ENCODE measurements at places on chromosomes 11 and 22.

- no peak for DNase-seq
Observed at GRCh38 chr11:32312206-32312817, 123.0 kb downstream of the WT1 start.

DNA sequence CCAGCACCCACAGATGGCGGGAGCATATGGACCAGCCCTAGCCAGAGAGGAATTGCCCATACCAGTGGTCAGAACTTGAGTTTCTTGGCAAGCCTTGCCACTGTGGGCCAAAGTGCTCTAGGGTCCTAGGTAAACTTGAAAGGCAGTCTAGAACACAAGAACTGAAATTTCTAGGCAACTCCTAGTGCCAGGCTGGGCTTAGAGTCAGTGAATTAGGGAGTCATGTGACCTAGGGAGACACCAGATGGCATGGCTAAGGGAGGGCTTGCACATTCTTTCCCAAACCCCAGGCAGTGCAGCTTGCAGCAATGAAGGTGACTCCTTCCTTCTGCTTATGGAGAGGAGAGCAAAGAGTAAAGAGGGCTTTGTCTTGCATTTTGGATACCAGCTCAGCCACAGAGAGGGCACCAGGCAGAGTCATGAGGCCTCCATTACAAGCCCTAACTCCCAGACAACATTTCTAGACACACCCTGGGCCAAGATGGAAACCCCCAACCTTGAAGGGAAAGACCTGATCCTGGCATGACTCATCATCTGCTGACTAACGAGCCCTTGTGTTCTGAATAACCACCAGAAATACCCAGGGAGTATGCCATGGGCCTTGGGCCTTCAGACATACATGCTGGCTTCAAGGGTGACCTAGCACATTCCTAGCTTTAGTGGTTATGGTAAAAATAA lies 19.2 kb upstream of the OR56A3 start:
- no peak for DNase-seq

DNA sequence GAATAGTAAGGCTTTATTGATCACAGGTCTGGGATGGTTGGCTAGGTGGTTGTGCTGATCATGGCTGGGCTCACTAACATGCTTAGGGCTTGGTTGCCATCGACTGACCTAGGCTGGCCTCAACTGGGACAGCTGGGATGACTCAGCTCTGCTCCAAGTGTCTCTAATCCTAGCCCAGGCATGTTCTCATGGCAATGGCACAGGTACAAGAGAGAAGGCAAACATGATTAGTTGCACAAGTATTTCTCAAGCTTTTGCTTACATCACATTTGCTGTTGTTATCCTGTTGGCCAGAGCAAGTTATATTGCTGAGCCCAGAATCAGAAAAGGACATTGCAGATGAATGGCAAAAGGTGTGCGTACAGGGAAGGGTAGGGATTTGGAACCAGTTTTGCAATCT lies 68.5 kb upstream of the SLC35C1 start:
- DNase-seq, result peak; percentile 31

DNA sequence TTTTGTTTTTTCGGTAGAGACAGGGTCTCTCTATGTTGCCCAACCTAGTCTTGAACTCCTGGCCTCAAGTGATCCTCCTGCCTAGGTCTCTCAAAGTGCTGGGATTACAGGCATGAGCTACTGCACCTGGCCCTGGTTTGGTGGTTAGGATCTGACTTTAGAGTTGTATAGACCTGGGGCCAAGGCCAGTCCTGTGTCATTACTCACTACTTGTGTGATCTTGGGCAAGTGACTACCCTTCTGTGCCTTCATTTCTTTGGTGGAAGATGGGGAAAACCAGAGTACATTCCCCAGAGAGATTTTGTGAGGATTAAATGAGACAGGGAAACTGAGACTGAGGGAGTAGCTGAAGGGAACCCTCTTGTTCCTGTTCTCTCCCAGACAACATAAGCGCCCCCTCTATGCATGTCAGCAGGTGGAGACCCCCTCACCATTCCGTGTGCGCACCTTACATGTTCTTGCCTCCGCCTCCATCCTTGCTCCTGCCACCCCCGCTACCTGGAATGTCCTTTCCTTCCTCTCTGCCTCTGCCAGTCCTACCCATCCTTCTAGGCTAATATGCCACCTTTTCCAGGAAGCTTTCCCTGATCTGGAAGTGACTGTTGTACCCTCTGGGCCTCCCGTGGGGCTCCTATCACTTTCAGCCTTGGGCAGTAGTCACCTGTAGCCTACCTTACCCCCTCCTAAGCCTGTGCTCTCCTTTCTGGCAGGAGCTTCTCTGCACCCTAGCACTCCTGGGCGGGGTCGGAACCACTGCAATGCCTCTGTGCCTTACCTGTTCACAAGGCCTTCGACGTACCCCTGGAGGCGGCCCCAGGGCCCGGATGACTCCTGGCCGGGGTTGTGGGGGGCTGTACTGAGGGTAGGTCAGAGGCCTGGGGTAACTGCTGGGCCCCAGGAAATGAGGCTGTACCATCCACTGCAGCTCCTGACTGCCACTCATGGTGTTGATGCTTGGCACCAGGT lies 3.9 kb downstream of the FOSL1 start:
- DNase-seq, result no peak

DNA sequence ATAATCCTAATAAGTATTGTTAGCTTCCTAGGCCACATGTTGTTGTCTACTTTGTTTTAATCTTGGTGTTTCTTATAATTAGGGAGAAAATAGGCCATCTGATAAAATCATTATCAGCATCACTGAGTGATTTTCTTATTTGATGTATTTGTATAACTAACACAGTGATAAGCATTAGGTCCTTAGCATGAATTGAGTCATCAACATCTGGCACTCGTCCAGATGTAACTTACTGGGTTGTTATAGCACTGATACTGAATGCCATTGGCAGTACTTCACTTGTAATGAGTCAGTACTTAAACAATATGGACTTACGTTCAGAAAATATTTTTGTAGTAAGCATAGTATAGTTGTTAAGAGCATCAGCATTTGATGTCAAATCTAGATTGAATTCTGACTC lies 16.2 kb downstream of the API5 start:
- DNase-seq, result peak; percentile 23

GRCh38 chr11:110207123-110207522 lies 89.3 kb downstream of the RDX start:
- DNase-seq, result peak; percentile 30

GRCh38 chr11:75066061-75066460 lies 30.6 kb downstream of the OR2AT4 start:
- DNase-seq, result no peak

DNA sequence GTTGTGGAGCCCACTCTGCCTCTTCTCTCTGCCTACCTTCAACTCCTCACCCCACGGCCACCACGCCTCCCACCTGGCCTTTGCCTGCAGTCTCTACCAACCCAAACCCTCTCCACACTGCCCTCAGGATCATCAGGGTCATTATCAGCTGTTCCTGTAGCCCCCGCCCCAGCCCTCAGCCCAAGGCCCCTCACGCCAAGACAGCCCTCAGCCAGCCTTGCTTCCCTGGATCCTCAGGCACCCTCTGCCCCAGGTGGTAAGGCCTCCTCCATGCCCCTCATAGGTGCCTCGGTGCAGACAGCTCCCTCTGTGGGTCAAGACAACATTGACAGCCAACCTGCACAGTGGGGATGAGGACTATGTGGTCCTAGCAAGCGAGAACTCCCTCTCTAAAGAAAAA lies 1.7 kb downstream of the SBF1 start:
- DNase-seq, result no peak

DNA sequence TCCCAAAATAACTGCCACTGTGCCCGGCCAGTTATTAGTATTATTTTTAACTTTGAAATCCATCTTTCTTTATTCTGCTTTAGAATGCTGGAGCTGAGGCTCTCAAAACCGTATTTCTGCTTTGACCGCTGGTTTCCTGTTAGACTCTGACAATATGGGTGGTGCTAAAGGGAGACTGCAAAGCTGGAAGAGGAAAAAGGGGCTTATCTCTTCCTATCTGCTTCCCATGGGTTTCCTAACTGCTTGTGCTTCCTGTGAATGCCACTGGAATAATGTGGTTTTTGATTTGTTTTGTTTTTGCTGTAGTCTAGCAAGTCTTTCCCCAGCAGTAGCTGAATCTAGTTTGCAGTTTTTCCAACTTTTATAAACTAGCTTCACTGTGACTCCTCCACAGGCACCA lies 43.6 kb downstream of the XRRA1 start:
- DNase-seq, result no peak

DNA sequence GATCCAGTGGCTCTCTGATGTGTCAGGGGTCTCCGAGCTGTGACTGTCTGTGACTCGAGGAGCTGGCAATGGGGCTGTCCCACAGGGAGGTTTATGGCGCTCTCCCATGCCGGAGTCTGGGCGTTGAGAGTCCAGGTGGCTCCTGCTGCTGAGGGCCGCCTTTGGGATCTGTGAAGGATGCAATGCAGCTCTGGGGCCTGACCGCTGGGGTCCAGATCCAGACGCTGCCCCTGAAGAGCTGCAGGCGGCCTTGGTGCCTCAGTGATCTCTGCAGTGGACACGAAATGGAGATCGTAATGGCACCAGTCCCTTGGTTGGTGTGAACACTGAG lies 155.3 kb downstream of the TBC1D22A start:
- no peak for DNase-seq

DNA sequence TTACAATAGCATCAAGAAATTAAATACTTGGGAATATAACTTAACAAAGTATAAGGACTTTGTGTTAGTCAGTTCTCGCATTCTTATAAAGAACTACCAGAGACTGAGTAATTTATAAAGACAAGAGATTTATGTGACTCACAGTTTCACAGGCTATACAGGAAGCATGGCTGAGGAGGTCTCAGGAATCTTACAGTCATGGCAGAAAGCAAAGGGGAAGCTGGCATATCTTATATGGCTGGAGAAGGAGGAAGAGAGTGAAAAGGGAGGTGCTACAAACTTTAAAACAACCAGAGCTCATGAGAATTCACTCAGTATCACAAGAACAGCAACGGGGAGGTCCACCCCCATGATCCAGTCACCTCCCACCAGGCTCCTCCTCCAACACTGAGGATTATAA lies 32.0 kb upstream of the CCDC134 start:
- DNase-seq, result no peak

- no peak for DNase-seq
Observed at GRCh38 chr11:36392196-36392595, 96.1 kb downstream of the PRR5L start.

DNA sequence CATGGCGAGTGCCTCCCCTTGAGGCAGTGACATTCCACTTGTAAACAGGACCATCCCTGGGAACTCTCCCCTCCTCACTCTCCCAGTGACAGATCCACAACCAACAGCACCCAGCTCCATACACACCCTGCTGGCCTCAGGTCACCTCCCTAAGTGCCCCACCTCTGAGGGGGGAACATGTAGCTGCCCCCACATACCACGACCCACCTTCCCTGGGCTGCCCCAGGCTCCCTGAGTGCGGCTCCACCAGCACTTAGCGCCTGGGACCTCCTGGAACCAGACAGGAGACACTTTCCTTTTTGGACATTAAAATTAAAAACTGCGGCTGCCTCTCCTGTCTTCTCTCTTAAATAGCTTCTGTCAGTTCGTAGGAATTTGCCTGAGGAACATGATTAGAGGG lies 1140.1 kb downstream of the BRD1 start:
- DNase-seq, result no peak

- no peak for DNase-seq
Observed at GRCh38 chr11:11841723-11842420, at the start of gene USP47. USP47 (plus strand) TSS chr11:11841972; CDS start chr11:11842186, 214 bp downstream.

GRCh38 chr11:125925247-125925740 lies 20.6 kb upstream of the VSIG10L2 start:
- DNase-seq, result peak; percentile 46

GRCh38 chr11:1674173-1675131 lies 22.5 kb upstream of the KRTAP5-6 start:
- no peak for DNase-seq

- DNase-seq, result no peak
Observed at GRCh38 chr11:8234910-8235309, 28.8 kb downstream of the LMO1 start.

DNA sequence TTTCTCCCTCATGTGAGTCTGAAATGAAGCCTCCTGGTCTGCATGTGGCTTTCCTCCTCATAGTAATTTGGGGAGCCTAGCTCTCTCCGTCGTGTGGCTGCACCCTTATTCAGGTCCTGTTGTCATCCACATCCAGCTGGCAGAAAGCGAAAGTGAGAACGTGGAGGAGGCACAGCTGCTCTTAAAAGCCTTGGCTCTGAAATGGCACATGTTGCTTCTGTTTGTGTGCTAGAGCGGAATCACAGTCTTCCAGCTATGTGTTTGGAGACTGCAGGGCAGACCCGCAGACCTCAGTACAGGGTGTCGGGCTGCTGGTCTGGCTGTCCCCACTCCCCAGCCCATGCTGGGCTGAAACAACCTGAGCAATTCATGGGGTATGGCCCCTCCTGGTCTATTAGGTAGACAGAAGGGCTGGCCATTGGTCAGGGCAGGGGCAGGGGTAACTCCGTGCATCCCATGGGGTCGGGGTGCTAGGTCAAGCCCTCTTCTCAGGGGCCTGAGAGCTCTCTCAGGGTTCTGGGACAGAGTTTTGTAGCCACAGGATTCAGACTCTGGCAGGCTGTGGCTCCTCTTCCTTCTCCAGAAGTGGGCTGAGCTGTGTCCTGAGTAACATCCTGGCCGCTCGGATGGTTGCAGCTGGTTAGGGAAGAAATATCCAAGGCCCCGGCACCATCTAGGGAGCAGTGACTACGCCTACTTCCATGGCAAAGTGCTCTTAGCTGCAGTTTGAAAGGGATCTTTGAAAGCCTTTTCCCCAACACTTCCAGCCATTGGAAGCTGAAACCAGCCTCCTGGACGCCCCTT lies 50.6 kb downstream of the C11orf96 start:
- DNase-seq, result no peak

DNA sequence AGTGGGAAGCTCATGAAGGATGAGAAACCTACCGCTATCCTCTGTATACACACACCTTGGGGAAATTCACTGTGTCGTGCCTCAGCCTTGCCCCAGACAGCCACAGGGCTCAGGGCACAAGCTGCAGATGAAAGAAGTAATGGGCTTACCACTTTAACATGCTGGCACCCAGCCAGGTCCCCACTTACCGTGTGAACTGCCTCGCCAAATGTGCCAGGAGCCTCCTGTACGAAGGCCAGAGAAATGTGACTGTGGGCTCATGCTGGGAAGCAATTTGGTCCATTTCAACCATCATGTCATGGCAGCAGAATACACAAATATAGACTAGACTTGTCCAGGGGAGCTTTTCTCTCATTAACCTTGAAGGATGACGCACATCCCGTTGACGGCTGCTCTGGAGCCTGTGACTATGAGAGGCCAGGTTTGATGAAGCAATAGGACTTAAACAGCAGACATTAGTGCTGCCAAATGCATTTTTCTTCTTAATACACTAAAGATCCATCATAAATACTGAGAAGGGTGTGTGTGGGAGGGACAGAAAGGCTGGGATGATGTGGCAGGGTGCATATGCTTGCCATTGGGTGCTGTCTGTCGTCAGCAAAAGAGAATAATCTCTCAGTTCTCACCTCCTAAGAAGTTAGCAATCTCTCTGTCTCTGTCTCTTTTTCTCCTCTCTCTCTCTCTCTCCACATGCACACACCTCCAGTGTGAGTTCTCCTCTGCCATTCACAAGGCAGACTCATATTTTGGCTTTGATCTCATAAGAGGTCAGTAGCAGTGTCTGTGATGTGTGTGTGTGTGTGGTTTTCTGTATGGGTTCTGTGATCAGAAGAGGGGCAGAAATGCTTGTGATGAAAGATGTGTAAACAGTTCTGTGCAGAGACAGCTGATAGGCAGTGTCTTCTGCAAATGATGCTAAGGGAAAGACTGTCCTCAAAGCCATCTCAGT lies 142.4 kb downstream of the KIRREL3 start:
- DNase-seq, result no peak

Data from LNCaP clone FGC (cell line).